ENCODE measurements at places on chromosomes 5 and 9.
A peak's percentile ranks its signal among the peaks of the same experiment; 100 is the strongest.

DNA sequence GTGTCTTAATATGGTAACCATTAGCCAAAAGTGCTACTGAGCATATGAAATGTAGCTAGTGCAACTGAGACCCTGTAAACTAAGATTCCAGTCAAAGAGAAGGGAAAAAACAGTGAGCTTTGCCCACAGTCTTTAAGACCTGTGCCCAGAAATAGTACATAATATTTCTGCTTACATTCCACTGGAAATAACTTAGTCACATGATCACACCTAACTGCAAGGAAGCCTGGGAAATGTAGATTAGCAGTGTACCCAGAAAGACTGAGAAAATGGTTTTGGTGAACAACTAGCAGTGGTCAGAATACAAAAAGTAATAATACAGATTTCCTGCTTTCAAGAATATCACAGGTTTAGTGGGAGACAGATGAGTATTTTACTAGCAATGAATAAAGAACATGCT, 2.5 kb upstream of the CPLANE1 start:
- no peak for DNase-seq

- DNase-seq: peak; percentile 35
Observed at GRCh38 chr5:41246376-41246775, 33.0 kb upstream of the C6 start.

GRCh38 chr5:80411589-80412219, 3.8 kb downstream of the ZFYVE16 start:
- DNase-seq: no peak

GRCh38 chr9:15349892-15350761, 43.1 kb upstream of the TTC39B start:
- DNase-seq: peak; percentile 5

DNA sequence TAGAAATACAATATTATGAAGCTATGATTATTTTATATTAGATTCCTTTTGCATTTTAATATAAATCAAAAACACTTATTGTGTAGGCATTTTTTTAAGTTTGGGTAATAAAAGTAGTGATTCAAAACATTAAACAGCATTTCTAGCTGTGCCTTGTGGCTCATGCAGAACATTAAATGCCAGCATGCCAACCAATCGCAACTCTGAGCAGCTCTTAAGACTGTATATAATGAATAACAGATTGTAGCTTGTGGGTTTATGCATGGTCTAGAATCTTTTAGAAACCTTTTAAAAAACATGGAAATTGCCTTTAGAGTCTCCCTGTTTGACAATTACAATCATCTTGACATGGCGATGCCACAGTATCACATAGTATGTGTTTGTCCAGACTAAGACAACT, 903.8 kb downstream of the EFNA5 start:
- DNase-seq: no peak

- no peak for DNase-seq
Observed at GRCh38 chr5:61245486-61245885, 83.2 kb upstream of the SMIM15 start.

GRCh38 chr9:86488794-86489193, 134.6 kb upstream of the TUT7 start:
- no peak for DNase-seq

GRCh38 chr5:132270706-132271105, 13.2 kb downstream of the PDLIM4 start:
- no peak for DNase-seq
